ENCODE measurements at places on chromosomes 11 and 22.

DNA sequence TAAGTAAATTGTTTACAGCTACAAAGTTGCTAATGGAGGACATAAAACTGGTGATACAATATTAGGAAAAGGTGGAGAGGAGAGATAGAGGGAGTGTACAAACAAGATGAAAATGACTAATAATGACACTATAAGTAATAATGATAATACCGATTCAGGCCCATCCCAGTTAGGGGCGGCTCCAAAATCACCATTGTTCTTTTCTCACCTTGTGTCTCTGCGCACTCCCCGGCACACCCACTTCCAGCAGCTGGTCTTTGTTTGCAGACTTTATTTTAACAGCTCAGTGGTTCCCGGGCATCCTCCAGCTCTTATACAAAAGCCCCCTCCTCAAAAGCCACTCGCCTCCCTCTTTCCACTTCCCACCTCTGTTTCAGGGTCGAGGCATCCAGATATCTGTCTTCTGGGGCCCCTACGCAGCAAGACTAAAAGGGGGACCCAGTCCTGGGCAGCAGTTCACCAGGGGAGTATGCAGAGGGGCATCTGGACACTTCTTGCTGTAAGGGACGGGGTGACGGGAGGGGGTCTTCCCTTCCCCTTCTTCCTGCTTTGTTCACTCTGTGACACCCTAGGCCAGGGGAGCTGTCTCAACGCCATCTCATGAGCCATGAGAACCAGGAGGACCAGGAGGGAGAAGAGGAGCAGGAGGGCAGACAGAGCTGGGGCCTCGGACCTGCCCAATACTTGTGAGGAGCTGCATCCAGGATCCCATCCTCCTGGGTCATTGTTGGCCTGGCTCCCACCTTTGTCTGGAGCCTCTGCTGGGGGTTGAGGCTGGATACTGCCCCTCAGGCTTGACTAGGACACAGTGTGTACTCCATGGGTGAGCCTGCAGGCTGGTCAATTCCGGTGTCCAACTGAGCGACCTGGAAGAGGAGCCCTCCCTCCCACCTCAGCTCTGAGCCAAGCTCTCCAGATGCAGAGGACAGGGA is 2.7 kb downstream of the APOL2 start:
- DNase-seq, result no peak

GRCh38 chr11:34750692-34751405 is 130.0 kb downstream of the EHF start:
- no peak for DNase-seq

GRCh38 chr11:77547863-77548551 is 41.7 kb upstream of the AQP11 start:
- peak; percentile 30 for DNase-seq

DNA sequence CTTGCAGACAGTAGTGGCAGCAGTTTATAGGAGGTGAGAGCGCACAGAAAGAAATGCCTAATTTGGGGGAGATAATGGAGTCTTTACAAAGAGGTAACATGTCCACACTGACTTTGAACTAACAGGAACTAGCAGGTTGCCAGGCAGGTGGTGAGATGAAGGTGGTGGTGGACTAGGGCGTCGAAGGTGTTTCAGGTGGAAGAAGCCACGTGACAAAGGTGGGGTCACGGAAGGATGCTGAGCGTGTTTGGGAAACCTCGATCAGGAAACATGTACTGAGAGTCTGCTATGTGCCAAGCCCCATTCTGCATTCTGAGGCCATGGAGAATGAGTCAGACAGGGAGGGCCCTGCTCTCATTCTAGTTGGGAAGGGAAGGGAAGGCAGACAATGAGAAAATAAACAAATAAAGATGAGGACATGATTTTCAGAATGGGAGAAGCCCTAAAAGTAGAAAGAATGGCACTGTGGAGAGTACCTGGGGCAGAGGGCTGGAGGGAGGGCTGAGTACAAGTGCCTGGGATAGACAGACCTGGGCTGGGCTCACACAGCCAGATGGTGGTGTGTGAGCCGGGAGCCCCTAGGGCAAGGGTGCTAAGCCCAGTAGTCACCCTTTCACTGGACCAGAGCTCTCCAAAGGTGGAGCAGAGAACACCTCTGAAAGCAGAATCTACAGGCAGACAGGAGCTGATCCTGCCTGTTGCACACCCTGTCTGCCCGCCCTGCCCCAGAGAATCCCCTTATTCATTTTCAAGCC is 16.2 kb upstream of the NNMT start:
- no peak for DNase-seq

GRCh38 chr11:117919781-117920221 is 9.4 kb downstream of the TMPRSS13 start:
- no peak for DNase-seq

DNA sequence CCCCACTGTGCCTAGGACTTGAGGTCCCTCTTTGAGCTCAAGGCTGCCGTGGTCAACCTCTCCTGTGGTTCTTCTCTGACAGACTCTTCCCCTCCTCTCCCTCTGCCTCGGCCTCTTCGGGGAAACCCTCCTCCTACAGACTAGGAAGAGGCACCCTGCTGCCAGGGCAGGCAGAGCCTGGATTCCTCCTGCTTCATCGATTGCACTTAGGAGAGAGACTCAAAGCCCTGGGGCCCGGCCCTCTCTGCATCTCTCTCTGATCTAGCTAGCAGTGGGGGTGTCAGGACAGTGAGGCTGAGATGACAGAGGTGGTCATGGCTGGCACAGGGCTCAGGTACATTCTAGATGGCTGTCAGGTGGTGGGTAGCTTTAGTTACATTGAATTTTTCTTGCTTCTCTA is 63.6 kb upstream of the EMID1 start:
- DNase-seq, result no peak

DNA sequence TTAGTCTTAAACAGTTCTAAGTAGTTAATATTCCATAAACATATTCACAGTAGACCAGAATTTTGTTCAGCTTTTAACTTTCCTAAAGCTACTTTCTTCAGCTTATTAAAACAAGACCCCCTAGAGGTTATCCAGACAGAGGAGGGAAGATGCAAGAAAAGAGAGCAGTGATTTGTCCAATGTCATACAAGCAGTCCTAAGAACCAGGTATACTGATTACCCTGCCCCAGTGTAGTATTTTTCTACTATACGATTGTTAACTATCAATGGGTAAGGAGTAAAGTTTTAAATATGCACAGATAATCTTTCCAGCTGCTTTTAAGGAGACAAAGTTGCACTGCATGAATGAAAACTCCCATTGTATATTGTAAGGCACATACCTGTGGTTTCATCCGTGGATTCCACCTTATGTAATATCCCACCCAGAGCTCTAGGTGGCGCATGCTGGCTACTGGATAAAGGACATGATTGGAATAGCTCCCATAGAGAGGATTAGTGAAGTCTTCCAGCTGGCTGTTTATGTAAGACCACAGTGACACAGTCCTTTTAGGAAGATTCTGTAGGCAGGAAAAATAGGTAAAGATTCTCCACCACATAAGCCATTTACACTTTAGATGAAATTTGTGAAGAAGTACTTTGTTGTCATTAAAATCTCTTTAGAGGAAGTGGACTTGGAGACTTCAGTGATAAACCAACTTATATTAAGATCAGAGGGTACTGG is 45.6 kb downstream of the CEP57 start:
- no peak for DNase-seq

DNA sequence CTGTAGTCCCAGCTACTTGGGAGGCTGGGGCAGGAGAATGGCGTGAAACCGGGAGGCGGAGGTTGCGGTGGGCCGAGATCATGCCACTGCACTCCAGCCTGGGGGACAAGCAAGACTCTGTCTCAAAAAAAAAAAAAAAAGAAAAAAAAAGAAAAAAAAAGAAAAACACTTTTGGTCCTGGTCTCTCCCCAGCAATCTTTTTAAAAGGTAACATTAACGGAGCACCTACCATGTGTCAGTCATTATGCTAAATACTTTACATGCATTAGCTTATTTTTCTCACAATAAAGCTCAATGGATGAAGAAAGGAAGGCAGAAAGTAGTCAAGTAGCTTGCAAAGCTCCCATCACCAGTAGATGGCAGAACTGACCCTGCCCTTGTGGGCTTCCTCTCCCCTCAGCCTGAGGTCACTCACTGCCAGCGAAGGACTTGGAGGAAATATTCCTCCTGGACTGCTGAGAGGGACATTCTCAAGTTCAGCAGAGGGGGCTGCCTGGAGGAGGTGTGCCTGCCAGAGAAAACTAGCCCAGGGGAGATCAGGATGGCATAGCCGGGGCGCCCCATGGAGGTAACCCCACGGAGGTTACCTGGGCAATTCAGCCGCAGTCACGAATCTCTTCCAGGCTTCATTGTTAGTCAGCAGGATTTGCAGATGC is 15.5 kb downstream of the APOL3 start:
- peak; percentile 18 for DNase-seq

- no peak for DNase-seq
These were observed 174.7 kb downstream of the RRAS2 start for GRCh38 chr11:14184028-14184940.

- DNase-seq, result no peak
These were observed 27.7 kb downstream of the MUC2 start for GRCh38 chr11:1102221-1102971.

DNA sequence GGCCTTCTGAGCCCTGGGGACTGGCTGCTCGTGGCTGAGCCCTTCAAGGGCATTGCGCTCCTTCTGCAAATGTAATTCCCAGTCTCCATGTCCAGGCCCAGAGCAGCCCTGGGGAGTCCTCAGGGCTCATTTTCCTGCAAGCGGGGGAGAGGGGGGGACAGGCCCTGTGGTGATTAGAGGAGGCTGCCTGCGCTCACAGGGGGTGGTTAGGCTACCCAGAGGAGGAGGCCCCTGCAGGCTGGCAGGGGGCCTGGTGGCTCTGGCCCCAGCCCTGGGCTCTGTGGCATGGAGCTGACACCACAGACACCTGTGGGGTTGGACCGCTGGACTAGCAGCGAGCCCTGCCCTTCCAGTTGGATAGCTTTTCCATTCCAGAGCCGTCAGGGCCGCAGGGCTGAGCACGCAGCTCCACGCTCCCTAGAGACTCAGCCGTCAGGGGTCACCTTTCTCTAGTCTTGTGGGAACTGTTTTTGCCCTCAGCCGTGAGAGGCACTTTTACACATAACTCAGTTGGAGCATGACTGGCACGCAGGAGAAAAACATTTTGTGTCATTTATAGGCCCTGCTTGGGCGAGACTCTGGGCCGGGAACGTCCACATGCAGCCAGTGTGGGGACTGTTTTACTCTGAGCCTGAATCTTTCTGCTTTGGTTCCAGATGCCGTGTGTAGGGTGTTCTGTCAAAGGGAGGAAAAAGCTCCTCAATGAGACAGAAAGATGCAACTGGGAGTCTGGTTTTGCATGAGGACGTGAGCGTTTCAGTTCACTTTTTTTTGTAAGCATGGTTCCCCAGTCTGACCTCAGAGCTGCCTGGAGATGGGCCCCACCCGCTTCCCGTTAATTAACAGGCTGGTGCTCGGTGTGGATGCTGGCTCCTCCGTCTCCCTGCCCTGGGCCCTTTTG is 58.1 kb downstream of the LRP5 start:
- no peak for DNase-seq
